GM10248 (cell line): ENCODE measurements at places on chromosomes 1 and 21.

- DNase-seq = no peak
These were observed 1.2 kb downstream of the MAST2 start for GRCh38 chr1:45804669-45804969.

DNA sequence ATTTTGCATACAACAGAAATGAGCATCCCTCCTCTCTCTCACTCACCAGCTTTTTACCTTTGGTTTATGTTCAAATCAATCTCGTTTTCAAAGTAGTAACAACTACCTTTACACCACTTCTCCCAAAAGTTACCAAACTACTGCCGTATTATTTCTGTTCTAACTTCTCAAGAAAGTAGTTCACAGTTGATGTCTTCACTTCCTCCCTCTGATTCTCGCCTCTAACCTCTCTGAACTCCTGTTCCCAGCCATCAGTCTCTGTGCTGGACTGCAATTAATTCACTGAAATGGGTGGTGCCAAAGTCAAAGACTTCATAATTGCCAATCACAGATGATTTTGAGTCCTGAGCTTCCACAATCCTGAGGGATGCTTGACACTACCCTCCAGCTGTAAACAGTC lies 54.0 kb downstream of the ZNF281 start:
- DNase-seq = peak; percentile 32

DNA sequence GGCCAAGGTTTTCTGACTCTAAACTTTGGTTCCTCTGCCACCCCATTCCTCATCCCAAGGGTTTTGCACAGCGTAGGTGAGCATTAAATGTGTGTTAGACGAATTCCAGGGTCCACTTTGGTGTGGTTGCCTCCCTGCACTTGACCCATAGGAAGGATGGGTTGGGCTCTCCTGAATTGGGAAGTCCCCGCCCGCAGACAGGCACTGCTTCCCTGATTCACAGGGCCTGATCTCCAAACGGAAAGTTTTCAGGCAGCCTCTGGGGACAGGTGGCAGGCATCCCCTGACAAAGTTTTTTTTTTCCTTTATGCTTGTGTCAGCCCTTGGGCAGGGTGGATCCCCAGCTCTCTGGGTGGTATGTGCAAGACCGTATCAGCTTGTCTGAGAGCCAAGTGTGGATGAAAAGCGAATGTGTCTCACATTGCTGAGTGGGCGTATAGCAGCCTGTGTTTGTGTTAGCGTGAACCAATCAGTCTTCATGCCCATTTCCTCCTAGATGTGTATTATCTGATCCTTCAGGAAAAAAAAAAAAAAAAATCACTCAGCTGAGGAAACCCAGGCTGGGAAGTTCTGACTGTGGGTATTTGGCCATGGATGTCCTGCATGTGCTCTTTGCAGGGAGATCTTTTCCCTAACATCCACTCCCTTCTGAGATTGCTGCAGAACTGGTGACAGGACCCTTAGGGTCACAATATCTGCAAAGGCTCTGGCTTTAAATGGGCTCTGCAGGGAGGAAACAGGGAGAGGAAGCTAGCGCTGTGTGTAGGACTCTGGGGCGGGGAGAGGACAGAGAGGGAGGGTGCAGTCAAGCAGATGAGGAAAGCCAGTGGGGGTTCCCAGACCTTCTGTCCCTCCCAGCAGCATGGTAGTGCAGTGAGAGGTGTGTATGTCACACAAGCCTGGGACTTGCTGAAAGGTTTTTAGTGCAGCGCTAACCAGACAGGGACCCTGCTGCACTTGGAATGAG lies 42.2 kb upstream of the TRABD2B start:
- peak; percentile 25 for DNase-seq

DNA sequence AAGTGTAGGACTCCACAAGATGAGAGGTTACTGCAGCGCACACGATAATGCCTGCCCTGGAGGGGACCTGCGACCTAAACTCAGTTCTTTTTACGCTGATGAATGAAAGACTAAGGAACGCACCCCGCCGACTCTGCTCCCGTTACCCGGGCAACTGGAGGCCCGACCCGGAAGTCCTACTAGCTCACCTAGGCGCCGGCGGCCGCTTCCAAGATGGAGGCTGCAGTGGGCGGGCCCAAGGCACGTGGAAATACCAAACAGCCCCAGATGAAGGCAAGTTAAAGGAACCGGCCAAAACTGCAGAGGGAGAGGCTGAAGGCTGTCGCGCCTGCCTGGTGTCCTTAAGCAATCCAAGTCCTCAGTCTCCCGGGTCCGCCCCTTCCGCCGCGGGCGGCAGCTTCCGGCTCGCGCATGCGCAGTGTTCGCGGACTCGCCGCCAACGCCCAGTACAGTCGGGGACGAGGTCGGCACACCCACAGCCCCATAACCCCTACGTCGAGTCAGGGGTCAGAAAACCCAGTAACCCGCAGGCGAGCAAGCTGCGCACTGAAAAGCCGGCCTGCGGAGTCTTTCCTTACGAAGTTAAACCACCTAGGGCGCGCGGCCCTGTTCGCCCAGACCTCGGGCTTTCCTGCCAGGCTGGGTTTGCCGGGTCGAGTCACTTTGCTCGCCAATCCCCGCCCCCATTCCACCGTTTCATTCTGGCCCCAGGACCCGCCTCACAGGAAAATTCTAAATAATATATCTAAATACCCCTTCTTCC lies at the start of gene SETD4:
Gene SETD4 (minus strand): TSS at position 368 of the 763 bp plus-strand sequence. CDS start 1,638 bp downstream, outside the sequence.
- DNase-seq = peak; percentile 97

DNA sequence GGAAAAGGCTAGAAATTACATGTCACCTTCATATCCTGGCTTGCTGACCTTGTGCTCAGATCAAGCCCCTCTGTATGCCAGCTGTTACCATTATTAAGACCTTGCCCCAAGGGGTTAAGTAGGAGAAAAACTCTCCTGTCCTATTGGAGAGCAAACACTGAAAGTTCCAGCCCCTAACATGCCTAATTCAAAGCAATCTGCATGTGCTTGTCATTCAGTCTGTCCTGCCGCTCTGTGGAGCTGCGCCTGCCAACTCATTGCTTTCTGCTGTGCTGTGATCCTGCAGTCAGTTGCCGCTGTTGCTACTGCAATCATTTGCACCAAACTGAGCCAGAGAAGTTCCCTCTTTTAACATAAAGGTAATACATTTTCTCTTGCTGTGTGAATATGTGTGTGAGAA lies 113.4 kb downstream of the DISP1 start:
- no peak for DNase-seq

DNA sequence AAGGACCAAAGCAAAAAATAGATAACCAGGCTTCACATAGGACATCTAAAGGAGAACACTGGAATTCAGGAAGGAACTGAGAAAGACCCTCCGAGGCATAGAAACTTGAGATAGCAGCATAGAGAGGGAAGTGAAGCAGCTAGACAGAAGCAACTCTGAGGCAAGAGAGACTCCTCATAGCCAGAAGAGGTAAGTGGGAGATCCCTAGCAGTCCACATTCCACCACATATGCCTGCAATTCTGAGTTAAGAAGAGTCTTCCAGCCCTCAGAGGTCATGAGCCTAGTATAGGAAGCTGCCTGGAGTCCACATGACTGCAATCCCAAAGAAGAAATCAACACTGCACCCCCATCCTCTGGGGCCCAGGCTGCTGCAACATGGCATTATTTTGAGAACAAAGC lies 13.9 kb upstream of the FGGY start:
- no peak for DNase-seq

DNA sequence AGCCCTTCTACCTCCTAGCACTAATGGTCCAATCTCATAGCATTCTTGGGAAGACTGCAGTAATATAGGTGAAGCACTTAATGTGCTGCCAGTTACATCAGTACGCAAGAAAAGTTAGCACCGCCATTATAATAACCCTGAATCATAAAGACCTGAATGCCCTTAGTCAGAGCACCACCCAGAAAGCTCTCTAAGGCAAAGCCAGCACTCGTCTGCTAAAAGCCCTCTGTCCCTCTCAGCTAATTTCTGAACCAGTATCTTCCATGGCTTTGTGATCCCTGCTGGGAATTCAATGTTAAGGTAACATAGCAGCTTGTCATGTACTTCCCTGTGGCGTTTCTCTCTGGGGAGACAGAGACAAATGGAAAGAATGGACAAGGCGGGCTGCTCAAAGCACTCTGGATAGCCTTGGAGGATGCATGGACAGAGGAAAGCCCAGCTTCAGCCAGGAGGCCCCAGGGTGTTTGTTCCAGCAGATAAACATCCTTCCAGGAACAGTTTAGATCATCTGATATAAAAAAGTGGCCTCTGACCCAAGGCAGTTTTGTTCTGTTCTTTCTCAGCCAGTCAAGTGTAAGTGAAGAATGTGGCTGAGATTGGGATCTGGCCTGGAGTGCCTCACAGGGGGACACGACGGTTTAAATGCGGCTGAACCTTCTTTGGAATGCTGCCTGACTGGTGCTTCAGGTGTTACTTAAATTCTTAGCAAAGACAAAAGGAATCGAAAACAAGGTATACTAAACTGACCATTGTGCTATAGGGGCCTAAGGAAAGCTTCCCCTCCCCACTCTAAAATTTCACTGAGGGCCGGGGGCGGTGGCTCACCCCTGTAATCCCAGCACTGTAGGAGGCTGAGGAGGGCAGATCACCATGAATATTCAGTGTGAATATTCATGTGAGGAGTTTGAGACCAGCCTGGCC lies 58.1 kb upstream of the VTCN1 start:
- DNase-seq = no peak

GRCh38 chr1:55626326-55626725 lies 411.2 kb upstream of the USP24 start:
- DNase-seq = no peak

GRCh38 chr1:39105841-39106765 lies 80.0 kb downstream of the NDUFS5 start:
- peak; percentile 41 for DNase-seq

DNA sequence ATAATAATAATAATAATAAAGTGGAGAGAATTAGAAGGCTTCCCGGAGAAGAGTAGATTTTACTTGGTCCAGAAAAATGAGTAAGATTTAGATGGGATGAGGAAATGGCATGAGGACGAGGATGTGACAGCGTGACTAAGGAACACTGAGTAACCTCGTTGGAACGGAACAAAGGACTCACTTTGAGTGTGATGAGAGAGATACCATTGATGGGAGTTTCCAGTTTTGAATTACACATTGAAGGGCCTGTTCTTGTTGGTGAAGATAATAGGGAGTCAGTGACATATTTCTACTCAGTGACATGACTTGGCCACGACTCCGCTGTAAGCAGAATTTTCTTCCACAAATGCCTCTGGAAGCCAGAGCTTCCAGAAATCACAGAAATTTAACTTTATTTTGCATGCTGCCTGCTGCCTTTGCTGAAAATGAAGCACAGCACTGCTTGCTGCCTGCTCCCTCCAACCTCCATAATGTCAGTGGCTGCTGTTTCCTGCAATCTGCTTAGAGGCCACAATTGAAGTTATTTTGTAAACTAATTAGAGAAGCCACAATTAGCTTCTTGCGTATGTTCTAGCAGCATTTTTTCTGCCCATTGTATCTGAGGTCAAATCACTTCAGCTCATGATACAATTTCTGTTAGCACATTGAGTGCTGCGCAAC lies 33.7 kb upstream of the FBXO28 start:
- no peak for DNase-seq

GRCh38 chr1:4586611-4587160 lies 67.7 kb upstream of the AJAP1 start:
- DNase-seq = no peak

DNA sequence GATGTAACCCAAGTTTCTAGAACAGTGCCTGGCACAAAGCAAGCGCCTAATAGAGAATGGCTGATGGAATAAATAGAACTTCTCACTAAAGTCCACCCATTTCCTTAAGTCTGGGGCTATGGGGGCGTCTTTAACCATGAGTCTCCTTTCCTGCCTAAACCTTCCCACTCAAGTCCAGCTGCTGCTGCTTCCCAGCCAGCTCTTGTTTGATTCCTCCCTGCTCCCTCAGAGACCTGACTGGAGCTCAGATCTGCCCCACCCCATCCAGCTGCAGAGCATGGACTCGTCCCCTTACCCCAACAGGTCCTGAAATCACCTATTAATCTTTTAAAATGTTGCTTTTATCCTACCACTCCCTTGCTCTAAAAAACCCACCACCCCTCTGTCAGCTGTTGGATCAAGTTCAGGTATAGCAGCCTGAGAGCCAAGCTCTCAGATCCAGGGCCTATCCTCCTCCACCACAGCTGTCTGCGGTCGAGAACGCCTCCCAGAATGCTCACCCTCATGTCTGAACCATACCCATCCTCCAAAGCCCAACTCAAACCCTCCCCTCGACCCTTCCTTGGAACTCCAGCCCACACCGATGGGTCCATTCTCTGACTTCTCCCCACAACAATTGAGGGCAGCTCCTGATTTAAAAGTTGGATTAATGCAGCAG lies 12.8 kb upstream of the GALNT2 start:
- DNase-seq = no peak

DNA sequence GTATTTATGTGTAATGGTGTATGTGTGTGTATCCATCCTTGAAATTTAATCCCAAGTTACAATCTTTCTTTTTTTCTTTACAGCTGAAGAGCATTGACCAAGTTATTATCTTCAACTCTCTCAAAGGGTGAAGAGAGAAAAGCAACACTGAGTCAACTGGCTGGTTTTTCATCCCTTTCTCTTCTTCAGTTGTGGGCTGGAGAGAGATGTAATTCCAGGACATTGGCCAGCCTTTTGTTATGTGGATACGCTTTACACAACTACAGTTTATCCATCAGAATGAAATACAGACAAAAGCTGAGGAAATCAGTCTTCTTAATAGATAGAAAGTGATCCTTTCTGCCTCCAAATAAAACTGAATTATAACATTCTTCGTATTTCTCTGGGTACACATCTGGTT lies 357.0 kb upstream of the NCAM2 start:
- no peak for DNase-seq

DNA sequence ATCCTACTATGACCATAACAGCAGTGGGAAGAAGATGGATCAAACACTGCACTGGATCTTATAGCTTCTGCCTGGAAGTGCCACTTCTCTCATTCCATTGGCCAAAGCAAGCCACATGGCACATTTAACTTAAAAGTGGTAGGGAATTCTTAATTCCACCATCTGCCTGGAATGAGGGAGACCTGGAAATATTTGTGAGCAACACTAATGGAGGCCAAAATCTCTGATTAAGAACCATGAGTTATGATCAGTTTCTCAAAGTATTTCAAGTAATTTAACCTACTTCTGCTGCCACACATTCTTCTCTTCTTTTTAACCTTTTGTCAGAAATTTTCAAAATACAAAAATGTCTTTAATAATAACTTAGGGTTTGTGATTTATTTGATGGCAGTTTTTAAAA lies 154.0 kb upstream of the C1orf87 start:
- no peak for DNase-seq

DNA sequence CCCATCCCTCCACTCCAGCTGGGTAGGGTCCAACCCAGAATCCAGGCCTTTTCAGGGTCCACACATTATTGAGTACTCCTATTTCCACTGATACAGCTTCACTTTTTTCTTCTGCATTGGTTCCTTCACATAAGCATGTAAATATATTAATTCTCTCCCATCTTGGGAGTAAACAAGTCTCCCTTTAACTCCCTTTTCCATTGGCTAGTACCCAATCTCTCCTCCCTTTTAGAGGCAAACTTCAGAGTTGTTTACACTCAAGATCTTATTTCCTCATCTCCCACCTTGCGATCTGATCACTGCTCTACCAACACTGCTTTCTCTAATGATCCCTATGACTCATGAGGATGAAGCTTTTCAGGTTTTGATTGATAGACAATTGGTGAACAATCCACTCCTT lies 20.3 kb downstream of the DMAP1 start:
- no peak for DNase-seq
